Activated CD4-positive, CD25-positive, alpha-beta regulatory T cell treated with anti-CD3 and anti-CD28 coated beads, Interleukin-2, amount 50 U/mL, for 72 hours (primary cell): ENCODE measurements at places on chromosomes 12 and 14.

DNA sequence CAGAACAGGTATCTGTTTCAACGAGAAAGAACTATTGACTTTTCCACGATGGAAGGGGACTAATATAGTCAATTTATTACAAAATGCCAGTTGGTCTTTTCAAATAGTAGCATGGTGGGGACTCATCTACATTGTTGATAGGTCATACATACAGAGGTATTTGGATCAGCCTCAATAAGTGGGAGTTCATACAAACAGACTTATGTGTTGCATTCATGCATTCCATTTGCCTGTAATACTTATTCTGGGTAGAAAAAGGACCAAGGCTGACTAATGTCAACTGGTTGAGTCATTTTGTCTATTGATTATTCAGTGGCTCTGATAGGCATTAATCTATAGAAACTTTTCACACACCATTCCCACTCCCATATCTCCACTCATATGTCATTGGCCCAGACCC lies 41.5 kb upstream of the GLIPR1 start:
- DNase-seq = no peak

DNA sequence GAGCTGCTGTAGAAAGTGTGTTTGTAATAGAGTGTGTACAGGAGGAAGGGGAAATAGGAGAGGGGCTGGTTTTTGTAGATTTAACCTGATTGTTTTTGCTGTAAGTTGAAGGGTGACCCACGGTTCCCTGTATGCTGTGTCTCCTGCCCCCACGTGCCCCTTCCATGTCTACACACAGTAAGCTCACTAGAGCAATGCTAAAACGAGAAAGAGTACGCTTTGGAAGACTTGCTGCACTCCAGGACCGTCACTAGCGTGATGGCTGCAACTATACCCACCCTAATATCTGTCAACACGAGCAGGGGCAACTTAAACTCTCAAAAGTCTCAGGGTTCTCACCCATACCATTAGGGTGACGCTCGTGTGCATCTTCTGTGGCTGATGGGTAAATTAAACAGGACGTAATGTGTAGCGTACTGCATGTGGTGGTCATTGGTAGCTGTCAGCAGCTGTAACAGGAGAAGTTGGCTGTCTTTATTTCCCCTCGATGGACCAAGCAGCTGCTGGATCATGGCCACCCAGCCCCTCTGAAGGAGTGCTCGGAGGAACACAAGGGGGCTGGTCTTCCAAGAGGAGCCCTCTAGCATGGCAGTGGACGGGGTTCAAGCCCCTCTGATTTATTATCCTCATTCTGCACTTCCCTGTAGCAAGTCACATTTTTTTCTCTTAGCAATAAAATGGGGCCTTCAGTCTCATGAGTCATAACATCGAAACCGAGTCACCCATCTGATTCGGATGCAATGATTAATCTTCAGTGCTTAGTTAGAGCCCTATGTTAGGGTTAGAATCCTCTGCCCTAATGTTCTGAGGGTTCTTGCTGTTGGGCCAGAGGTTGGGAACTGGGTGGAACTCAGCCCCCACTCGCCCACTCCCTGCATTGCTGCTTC lies 14.0 kb downstream of the CCND2 start:
- DNase-seq = no peak

DNA sequence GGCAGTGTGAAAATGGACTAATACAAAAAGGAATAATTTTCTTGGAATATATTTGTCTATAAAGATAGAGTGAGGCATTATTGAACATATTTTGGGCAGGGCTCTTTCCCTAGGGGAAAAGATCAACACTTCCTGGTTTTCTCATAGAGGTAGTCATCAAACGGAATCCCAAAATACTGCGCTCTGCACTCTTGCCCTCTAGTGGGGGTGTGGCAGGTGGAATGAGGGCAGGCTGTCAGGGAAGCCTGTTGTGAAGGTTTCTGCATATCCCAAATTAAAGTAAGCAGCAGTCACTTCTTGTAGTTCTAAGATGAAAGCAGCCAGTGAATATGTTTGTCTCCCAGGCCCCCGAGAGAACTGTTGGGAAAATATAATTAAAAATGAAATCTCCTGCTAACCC lies 666.8 kb upstream of the TMEM132C start:
- no peak for DNase-seq

DNA sequence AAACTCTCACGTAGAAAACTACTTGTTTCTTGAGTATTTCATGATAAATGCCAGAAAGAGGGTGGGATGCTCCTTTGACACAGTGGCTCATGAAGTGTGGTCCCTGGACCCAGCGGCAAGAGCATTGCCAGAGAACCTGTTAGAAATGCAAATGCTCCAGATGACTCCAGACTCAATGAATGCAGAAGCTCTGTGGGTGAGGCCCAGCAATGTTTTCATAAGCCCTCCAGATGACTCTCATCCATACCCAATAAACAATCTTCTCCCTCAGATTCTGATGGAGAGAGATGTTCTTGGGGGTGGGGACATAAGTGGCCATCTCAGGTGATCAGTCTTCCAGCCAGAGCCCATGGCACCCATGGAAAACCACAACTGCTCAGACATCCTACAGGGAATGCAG lies 88.9 kb downstream of the SMOC1 start:
- DNase-seq = no peak

- no peak for DNase-seq
Measured at GRCh38 chr12:47192051-47192450, 112.3 kb upstream of the AMIGO2 start.

- no peak for DNase-seq
Measured at GRCh38 chr14:51002406-51002999, 58.2 kb upstream of the PYGL start.

- no peak for DNase-seq
Measured at GRCh38 chr12:10289005-10289754, 18.5 kb upstream of the KLRD1 start.

DNA sequence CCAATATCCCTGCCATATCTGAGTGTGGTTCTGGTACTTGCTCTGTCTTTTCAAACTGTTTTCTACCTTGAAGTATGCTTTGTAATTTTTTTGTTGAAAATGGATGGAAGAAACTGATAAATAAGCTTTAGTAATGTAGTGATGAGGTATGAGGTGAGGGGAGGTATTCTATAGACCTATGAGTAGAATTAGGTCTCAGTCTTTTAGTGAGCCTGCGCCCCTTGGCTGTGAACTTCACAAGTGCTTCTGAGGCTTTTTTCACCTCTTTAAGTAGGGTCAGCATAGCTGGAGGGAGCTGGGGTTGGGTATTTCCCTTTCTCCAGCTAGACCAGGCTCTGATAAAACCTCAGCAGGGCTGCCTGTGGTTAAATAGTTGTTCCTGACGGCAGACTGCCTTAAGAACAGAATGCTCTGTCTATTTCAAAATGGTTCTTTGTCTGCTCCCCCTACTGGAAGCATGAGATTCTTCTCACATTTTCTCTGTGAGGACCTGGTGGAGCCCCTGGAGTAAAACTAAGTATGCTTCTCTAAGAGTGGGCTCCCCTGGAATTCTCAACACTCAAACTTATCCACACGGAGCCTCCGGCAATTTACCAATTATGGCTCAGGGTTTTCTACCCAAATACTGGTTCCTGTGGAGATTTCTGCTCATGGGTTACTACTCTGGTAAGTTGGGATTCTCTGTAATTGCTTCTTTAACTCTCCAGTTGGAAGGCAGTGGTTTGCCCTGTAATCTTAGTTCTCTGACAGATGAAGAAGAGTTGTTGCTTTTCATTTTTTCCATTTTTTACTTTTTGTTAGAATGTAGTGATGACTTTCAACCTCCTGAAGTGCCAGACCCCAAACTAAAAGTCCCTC lies 13.1 kb downstream of the KRT5 start:
- DNase-seq = no peak

GRCh38 chr12:13539051-13539450 lies 342.5 kb downstream of the EMP1 start:
- no peak for DNase-seq

GRCh38 chr14:96956464-96957239 lies 159.5 kb downstream of the VRK1 start:
- no peak for DNase-seq

- no peak for DNase-seq
Measured at GRCh38 chr14:95250140-95250769, 69.5 kb downstream of the CLMN start.

DNA sequence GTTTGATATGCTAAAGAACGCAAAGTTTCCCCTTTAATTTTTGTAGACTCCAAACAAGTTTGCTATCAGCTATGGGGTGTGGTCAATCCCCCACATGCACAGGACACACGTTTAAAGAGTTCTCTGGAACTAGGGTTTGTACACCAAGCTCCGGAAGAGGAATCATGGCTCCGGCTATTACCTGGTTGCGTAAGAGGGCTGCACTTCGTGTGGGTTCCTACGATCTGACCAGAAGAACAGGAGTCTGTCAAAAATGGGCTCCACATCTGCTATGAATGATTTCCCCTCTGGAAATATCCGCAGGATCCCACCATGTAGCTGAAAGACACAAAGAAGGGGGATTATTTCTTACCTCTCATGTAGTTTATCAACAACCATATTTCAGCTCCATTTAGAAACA lies 22.0 kb downstream of the EGLN3 start:
- no peak for DNase-seq

GRCh38 chr14:89266754-89267153 lies 150.3 kb downstream of the FOXN3 start:
- DNase-seq = no peak

DNA sequence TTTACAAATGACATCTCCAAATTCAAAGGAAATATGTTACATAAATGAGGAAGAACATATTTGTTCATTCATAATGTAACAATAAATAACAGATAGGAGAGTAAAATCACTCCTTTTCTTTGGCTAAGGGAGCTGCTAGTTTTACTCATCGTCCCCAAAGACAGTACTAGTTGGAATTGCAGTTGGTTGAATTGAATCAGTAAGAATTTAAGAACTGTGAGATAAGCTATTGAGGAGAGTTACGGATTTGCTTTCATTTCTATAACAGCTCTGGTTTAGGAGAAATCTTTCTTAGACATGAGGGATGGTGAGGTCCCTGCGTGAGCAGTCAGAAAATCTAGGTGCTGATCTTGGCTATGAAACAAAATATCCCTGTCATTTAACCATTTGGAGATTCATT lies 402.8 kb downstream of the AEBP2 start:
- DNase-seq = no peak

GRCh38 chr12:19423166-19423930 lies 15.9 kb upstream of the AEBP2 start:
- no peak for DNase-seq

DNA sequence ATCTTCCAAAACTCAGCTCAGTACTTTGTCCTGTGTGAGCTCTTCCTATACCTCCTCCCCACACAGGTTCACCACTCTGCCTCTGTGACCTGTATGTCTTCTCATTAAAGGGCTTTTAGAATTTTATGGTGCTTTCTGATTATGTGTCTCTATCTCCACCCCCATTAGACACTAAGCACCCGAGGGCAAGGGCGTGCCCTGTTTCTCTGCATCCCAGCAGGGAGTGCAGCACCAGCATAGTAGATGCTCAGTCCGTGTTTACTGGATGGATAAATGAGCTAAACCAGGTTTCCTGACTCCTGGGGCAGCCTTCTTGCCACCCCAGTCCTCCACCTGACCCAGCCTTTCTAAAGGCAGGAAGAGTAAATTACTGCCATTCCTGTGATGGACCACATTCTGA lies 333.8 kb downstream of the CACNA1C start:
- DNase-seq = no peak

GRCh38 chr12:131735476-131736445 lies 24.9 kb downstream of the SFSWAP start:
- DNase-seq = no peak

GRCh38 chr14:78448164-78449094 lies 278.3 kb downstream of the NRXN3 start:
- DNase-seq = peak; percentile 49

DNA sequence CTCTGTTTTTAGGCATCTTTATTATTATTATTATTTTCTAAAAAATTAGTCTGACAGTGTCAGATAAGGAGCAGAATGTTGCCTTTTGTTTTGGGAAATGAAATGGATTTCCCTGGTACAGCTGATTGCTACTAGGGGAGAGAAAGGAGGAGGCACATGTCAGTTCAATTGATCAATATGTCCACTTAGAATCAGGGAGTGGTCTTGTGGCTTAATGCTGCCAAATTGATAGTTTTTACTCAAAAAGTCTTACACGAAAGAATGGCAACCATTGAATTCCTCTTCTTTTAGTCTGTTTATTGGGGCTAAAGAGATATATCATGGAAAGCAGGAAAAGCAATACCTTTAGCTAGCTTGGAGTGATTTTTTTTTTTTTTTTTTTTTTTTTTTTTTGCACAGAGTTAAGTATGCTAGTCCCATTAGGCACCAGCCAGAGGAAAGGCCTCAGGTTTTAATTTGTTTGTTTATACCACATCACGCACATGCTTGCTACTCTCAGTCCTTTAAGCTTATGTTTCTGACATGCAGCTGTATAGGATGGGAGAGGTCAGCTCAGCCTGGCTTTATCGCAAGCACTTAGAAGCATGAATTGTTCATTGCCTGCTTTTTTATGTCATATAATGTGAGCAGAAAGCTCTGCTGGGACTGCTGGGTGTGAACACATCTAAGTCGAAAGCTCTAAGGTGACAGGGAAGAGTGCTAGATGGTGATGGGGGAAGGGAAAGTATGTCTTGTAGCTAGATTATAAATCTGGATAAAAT lies 1.4 kb downstream of the AKAP6 start:
- DNase-seq = no peak

GRCh38 chr12:18990856-18991255 lies 138.7 kb upstream of the PLEKHA5 start:
- DNase-seq = no peak

DNA sequence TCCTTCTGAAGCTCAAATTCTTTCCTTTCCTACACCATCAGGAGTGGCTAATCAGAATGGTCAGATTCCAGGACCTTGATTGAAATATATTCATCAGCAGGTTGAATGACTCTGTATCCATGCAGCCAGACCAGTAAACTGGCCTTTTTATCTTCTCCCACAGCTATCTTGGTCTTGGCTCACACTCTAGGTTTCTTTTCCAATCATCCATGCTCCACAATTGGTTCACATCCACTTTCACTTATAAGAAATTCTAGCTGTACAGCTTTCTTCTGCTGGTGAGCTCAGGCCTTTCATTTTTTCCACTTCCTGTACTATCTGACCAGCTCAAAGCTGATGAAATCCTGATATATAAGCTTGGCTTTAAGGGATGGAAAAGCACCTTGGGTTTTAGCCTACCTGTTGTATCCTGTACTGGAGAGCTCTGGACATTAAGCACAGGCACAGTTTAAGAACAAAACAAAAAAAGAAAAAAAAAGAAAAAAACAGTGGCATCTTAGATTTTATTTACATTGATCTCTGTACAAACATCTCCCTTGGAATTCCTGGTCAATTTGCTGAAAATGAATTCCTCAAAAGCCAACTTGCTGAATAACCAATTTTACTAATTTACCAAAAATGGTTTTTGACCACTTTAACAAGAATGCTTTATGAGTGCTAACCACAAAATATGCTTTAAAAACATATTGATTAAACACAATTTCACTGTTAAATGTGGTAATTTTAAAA lies 91.6 kb upstream of the PAWR start:
- DNase-seq = no peak

GRCh38 chr12:57171668-57172067 lies 24.2 kb upstream of the LRP1-AS start:
- no peak for DNase-seq

- no peak for DNase-seq
Measured at GRCh38 chr12:84435682-84436081, 476.9 kb downstream of the SLC6A15 start.
